Foreskin keratinocyte (primary cell): ENCODE measurements at places on chromosomes 13 and 19. TPM values are rescaled to one million over a fixed set of nuclear protein-coding genes. Genes with fewer than 3 reads are reported as not detected.

DNA sequence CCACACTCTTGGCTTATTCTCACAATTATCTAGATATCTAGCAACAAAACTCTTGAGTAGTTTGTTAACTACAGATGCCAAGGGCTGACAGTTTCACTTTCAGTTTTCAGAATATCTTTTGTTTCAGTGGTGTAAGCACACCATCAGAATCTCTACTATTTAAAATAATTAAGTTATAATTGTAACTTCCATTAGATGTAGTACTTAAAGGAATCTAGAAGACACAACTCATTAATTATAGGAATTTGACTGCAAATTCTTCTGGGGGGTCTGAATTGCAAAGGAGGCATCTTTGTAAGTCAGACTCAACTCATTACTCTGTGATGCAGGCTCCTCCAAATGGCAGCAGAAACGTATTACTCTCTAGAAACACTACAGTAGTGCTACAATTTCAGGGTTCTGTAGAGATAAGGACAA, 44.9 kb upstream of the USPL1 start:
- no peak for DNase-seq

Gene FUT1
- total RNA-seq, result 8.0 and 8.2 TPM in 2 replicates

- DNase-seq, result no peak
These were observed 24.3 kb downstream of the ZNF112 start for GRCh38 chr19:44332145-44332544.

- DNase-seq, result no peak
These were observed 1248.8 kb downstream of the UQCRFS1 start for GRCh38 chr19:27964185-27964584.

DNA sequence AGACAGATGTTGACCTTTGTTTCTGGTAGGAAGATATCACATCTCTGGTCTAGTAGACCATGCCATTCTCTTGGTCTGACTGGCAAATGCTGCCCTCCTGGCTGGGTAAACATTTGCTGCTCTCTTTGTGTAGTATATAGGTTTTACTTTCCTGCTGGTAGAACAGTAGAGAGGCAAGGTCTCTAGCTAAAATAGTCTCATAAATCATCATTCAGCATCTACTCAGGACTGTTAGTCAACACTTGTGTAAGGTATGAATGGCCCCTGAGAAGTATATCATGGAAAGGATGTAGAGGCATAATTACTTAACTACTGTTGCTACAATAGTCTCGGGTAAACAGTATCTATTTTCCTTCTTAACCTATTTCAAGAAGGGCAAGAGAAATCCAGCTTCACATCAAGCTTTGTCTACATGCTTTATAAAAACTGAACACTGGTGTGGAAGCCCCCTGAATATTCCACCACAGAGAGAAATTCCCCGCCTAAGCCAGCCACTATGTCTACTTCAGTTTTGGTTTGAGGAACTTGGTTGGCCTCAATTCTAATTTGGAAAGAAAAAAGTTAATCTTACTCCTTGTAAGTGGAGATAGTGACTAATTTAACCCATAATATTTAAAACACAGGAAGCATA, 18.4 kb upstream of the MYCBP2 start:
- peak; percentile 7 for DNase-seq

Gene B3GNT8
- 2.2 and 2.9 TPM in 2 replicates for total RNA-seq

DNA sequence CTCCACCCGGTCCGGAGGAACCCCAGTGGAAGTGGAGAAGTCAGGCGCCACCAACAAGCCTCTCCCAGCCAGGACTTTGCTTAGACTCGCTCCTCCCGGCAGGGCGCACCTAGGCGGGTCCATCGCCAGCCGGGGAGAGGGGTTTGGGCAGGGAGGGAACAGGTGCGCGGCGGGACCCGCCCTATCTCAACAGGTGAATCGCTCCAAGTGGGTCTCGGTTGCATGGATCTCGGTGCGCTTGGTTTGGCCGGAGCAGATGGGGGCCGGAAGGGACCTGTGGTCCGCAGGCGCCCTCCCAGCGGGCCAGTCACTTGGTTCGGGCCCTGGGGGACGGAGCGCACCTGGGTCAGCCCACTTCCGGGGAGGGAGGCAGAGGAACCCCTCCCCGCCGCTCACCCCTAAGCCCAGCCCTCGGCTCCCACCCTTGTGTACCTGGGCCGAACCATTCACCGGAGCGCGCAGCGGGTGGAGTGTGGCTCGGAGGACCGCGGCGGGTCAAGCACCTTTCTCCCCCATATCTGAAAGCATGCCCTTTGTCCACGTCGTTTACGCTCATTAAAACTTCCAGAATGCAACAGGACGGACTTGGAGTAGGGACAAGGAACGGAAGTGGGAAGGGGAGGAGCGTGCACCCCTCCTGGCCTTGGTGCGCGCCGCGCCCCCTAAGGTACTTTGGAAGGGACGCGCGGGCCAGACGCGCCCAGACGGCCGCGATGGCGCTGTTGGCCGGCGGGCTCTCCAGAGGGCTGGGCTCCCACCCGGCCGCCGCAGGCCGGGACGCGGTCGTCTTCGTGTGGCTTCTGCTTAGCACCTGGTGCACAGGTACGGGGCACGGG, at the start of gene LSR:
Gene LSR (plus strand): TSS at position 693 of the 836 bp plus-strand sequence. CDS start 21 bp downstream, at position 714.
- DNase-seq, result peak; percentile 94

DNA sequence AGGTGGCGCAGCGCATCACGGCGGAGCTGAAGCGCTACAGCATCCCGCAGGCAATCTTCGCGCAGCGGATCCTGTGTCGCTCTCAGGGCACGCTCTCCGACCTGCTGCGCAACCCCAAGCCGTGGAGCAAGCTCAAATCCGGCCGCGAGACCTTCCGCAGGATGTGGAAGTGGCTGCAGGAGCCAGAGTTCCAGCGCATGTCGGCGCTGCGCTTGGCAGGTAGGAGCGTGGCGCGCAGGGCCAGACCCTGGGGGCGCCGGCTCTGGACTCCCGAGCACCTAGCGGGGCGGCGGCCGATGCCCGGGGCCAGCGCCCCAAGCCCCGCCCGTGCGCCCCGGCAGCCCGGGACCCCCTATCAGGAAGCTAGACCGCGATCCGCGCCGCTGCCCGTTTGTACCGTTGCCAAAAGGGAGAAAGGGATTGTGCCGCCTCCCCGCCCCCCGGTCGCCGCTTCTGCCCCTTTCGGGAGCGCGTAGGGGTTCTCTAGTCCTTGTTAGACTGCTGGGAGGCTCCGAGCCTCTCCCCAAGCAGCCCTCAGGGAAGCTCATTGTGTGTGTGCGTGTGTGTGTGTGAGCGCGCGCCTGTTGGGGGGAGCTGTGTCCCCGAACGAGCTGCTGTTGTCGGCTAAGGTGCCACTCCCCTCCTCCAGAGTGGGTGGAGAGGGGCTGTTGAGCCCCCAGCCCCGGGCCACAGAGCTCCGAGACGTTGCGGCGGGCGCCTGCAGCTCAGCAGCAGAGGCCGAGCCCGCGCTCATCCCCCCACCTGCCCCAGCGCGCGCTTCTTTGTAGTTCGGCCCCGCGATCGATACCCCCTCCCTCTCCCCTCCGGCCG, 1.5 kb downstream of the ONECUT3 start:
- peak; percentile 11 for DNase-seq

Gene ZNF541
- total RNA-seq, result not detected in 2 replicates

Gene COMP
- total RNA-seq, result not detected in 2 replicates

Gene WIZ
- total RNA-seq, result 16.7 TPM in 2 replicates

Gene CD320
- total RNA-seq, result 46.0 and 51.8 TPM in 2 replicates

GRCh38 chr19:13241231-13242104, 91.3 kb downstream of the IER2 start:
- no peak for DNase-seq

GRCh38 chr19:4831304-4831978, at the start of gene TICAM1:
Gene TICAM1 (minus strand): TSS chr19:4831712. CDS start chr19:4818377, 13,335 bp downstream.
- DNase-seq, result peak; percentile 62

Gene RDH8
- total RNA-seq, result not detected in 2 replicates

Gene SYCN
- total RNA-seq, result not detected in 2 replicates

Gene KIR3DL2
- total RNA-seq, result not detected in 2 replicates

DNA sequence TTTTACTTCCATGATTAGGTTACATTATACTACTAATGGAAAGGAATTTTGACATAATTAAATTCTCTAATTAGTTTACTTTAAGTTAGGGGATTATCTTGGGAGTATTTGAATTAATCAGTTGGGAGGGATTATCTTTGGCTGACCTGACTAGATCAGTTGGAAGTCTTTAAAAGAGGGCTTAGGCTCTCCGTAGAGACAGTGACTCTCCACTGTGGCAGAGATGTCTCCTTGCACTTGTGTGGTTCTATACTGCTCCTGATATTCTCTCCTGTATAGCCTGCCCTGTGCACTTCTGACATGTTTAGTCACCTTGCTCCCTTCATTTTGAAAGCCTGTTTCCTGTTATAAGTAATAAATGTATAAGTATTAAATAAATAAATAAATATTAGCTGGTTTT, 1612.3 kb upstream of the PRR20A start:
- no peak for DNase-seq

Gene ZSCAN22
- 2.9 and 3.6 TPM in 2 replicates for total RNA-seq

Gene ZIK1
- 8.2 and 8.9 TPM in 2 replicates for total RNA-seq

Gene FCHO1
- 6.2 and 8.8 TPM in 2 replicates for total RNA-seq

GRCh38 chr13:37047846-37048245, 11.6 kb downstream of the SUPT20H start:
- no peak for DNase-seq

Gene NCAN
- not detected in 2 replicates for total RNA-seq

DNA sequence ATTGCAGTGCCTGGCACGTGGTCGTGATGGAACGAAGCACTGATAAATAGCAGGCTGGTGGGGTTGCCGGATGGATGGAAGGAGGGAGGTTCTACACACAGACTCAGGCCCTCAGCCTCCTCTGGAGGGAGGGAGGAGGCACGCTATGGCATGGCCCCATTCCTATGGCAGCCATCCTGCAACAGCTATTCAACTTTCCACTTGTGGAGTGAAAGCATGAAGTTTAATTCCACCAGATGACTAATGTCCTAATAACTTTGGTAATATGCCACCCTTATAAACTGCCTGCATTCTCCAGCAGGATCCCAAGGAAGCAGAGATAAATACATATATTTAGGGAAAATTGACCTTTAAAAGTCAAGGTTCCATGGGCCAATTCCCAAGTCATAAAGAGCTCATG, 92.4 kb downstream of the KL start:
- DNase-seq, result no peak

DNA sequence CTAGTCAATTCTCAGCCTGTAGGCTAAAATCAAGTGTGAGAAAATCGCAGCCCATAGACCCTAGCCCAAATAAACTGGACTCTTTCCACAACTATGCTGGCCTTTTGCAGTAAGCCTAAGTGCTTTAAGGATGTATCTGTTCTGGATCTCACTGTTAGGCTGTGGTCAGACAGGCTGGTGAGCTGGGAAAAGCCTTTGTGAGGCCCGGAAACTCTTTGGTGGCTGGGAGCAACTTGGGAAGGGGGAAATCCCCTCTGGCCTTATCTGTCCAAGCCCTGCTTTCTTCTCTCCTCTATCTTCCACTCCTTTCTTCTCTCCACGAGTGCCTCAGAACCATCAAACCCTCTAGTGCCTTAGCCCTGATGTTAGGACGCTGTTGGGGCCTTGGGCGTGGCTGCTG, 135.4 kb downstream of the LACC1 start:
- no peak for DNase-seq
